ENCODE measurements at places on chromosomes 2 and 18.

- H3K27me3 ChIP-seq = no peaks in the 10 kb centered on the region
- H3K36me3 ChIP-seq = no peaks in the 10 kb centered on the region
- peak; percentile 1 for DNase-seq
- no peaks in the 10 kb centered on the region for H3K4me1 ChIP-seq
Observed at GRCh38 chr2:20403774-20404312, 43.0 kb upstream of the RHOB start.

- H3K4me3 ChIP-seq = no peak overlapping the region
- H3K27me3 ChIP-seq = no peaks in the 10 kb centered on the region
- DNase-seq = no peak
- H3K4me1 ChIP-seq = peaks cover 5% of the 10 kb centered on the region
- no peak overlapping the region for H3K27ac ChIP-seq
- no peaks in the 10 kb centered on the region for H3K36me3 ChIP-seq
Observed at GRCh38 chr2:240247868-240248720, 107.6 kb upstream of the OTOS start.

DNA sequence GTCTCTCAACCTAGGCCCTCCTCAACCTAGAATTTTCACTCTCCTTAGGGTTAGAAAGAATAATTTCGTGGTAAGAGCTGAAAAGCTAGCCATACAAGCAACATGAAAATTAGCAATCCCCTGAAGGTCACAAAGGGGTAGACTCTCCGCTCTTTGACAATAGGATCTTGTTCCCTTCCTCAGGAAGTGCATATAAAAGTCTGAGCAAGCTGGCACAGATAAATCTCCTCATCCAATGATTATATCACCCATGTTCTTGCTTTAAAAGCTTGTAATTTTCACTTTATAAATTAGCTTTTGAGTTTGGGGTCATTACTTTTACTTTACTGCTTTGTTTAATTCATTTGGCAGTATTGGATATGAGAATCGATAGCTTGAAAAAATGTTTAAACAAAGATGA is 852.3 kb upstream of the CRIM1 start:
- H3K4me3 ChIP-seq = no peak overlapping the region
- no peaks in the 10 kb centered on the region for H3K36me3 ChIP-seq
- no peaks in the 10 kb centered on the region for H3K27me3 ChIP-seq
- no peak for DNase-seq

- no peaks in the 10 kb centered on the region for H3K27me3 ChIP-seq
- no peak for DNase-seq
- H3K4me3 ChIP-seq = no peak overlapping the region
- H3K4me1 ChIP-seq = no peaks in the 10 kb centered on the region
- no peak overlapping the region for H3K27ac ChIP-seq
- H3K36me3 ChIP-seq = no peaks in the 10 kb centered on the region
Observed at GRCh38 chr2:233823731-233824121, 30.6 kb downstream of the HJURP start.

GRCh38 chr2:190272457-190272842 is 47.2 kb downstream of the HIBCH start:
- DNase-seq = no peak
- H3K36me3 ChIP-seq = no peaks in the 10 kb centered on the region
- H3K4me3 ChIP-seq = no peak overlapping the region
- H3K27me3 ChIP-seq = no peaks in the 10 kb centered on the region

- H3K4me3 ChIP-seq = no peak overlapping the region
- no peaks in the 10 kb centered on the region for H3K36me3 ChIP-seq
- no peaks in the 10 kb centered on the region for H3K4me1 ChIP-seq
- H3K27me3 ChIP-seq = no peaks in the 10 kb centered on the region
- H3K27ac ChIP-seq = no peak overlapping the region
Observed at GRCh38 chr2:149915151-149915550, 327.6 kb upstream of the MMADHC start.

- H3K36me3 ChIP-seq = no peaks in the 10 kb centered on the region
- peak overlapping the region; percentile 18 for H3K4me3 ChIP-seq
- peak overlapping the region; percentile 68 for H3K27ac ChIP-seq
- no peaks in the 10 kb centered on the region for H3K4me1 ChIP-seq
Observed at GRCh38 chr18:79402977-79403722, 7.4 kb downstream of the NFATC1 start.

- H3K27me3 ChIP-seq = no peaks in the 10 kb centered on the region
- peak overlapping the region; percentile 94 for H3K4me3 ChIP-seq
- H3K36me3 ChIP-seq = no peaks in the 10 kb centered on the region
- no peaks in the 10 kb centered on the region for H3K4me1 ChIP-seq
- DNase-seq = no peak
- peak overlapping the region; percentile 92 for H3K27ac ChIP-seq
Observed at GRCh38 chr2:108787216-108787541, 608 bp downstream of the CCDC138 start.

DNA sequence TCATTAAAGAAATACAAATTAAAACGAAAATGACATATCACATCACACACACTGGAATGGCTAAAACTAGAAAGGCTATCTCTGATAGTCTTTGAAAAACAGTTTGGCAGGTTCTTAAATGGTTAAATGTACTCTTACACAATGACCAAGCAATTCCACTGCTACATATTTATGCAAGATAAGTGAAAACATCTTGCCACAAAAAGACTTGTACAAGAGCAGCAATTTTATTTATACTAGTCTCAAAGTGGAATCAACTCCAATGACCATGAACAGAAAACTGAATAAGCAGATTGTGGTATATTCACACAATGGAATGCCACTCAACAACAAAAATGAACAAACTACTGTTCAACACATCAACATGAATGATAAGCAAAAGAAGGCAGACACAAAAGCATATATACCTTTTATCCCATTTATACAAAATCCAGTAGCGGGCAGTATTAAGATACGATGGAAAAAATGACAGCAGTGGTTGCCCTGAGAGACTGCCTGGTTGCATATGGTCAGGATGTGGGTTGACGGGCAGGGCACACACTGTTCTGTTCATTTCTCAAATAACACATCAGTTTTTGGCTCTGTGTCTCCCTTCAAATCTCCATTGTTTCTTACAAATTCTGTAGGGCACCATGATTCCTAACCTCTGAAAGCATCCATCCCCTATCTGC is 25.4 kb downstream of the SP100 start:
- peak; percentile 27 for DNase-seq
- H3K4me3 ChIP-seq = no peak overlapping the region
- H3K27me3 ChIP-seq = no peaks in the 10 kb centered on the region
- H3K4me1 ChIP-seq = no peaks in the 10 kb centered on the region

GRCh38 chr2:217090024-217090473 is 230.2 kb upstream of the TNP1 start:
- no peaks in the 10 kb centered on the region for H3K4me1 ChIP-seq
- DNase-seq = no peak
- H3K36me3 ChIP-seq = no peaks in the 10 kb centered on the region
- no peak overlapping the region for H3K4me3 ChIP-seq
- no peak overlapping the region for H3K27ac ChIP-seq

- no peaks in the 10 kb centered on the region for H3K27me3 ChIP-seq
- DNase-seq = no peak
- no peaks in the 10 kb centered on the region for H3K4me1 ChIP-seq
- no peak overlapping the region for H3K4me3 ChIP-seq
- no peak overlapping the region for H3K27ac ChIP-seq
Observed at GRCh38 chr2:207879536-207879935, 109.8 kb upstream of the FZD5 start.

DNA sequence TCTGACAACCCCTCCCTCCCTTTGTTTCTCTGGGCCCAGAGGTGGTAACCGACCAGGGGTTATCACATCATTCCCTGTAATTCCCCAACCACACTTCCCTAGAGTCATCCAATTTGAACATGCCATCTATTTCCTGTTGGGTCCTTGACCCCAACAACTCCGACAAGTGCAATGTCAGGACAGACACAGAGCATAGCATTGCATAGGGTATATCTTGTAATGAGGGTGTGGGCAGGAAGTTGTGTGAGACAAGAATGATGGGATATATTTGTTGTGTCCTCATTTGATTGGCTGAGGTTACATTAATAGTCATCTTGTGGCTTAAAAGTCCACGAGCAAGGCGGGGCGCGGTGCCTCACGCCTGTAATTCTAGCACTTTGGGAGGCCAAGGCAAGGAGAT is 33.4 kb upstream of the CNOT11 start:
- no peaks in the 10 kb centered on the region for H3K4me1 ChIP-seq
- H3K27ac ChIP-seq = no peak overlapping the region
- DNase-seq = no peak
- H3K36me3 ChIP-seq = no peaks in the 10 kb centered on the region

DNA sequence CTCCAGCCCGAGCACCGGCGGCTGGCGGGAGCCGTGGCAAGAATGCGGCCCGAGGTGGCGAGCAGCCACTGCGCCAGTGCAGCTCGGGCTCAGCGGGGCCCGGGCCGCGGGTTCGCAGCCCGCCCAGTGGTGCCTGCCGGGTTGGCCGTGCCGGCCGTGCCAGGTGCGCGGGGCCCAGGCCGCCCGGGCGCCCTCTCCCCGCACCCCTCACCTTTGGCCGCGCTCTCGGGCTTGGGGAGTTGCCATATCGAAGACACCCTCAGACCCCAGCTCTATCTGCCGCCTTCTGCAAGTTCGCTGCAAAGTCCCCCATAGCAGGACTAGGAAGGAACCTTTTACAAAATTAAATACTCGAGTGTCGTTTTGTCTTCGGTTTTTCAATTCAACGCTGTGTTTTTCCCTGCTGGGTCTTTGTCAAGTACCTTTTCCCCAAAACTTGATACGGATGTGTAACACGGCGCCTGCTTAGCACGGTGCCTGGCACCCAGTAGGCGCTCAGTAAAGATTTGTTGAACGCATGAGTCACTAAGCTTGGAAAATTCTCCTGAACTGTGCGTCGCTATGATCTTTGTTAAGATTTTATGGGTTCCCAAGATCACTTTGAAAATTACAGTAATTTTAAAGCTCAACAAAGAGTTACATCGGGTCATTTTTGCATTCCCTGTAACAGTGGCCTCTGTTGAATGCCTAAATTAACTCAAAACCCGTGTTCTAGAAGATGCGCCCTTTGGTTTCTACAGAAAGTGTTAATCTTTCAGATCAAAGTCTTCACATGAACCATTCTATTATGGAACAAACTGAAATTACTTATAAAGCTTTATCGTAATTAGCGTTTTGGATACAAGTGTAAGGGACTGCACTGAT is 750 bp downstream of the STRADB start:
- H3K4me3 ChIP-seq = peak overlapping the region; percentile 77
- no peaks in the 10 kb centered on the region for H3K4me1 ChIP-seq
- peak overlapping the region; percentile 90 for H3K27ac ChIP-seq

DNA sequence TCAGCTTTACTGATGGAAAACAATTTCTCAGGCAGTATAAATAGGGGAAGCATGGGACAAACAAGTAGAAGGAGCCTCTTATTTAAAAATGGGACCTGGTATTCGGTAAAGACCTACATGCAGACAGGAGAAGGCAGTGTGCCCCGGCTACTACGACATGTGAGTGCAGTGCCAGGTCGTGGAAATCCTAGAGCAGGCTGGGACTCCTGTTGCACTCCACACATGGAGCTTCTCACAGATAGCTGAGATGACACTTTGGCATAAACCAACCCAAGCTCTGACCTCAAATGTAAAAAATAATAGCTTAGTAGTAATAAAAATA is 885 bp upstream of the DSEL start:
- peak overlapping the region; percentile 89 for H3K27ac ChIP-seq
- no peak for DNase-seq
- no peaks in the 10 kb centered on the region for H3K36me3 ChIP-seq
- no peaks in the 10 kb centered on the region for H3K4me1 ChIP-seq

DNA sequence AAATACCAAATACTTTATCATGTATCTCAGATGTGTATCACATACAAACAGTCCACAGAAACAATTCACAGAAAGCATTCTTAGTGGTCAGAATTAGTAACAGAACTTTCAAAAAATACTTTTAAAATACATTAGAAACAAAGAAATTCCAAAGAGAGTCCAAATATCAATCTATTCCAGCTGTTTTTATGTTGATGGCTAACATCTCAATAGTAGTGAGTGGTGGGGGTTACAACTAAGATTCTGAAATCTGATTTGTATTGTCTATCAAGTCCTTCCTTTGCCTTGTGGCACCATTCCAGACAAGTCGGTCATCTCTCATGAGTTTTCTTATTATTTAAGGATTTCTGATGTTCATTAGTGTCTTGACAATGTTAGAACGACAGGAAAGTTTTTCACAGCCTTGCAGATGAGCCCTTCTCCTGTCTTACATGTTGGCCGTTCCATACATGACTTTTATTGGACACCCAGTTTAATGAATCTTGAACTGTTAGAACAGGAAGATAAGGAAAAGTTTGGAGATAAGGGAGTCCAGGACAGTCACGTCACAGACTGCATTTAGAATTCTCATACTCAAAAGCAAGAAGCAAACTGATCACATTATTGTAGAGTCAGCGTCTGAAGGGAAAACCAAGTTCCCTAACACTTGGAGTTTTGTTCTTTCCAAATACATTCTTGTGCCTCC is 410.3 kb downstream of the PID1 start:
- no peaks in the 10 kb centered on the region for H3K27me3 ChIP-seq
- H3K4me1 ChIP-seq = no peaks in the 10 kb centered on the region
- no peak overlapping the region for H3K4me3 ChIP-seq
- H3K27ac ChIP-seq = no peak overlapping the region
- H3K36me3 ChIP-seq = no peaks in the 10 kb centered on the region

GRCh38 chr2:64423303-64423702 is 30.7 kb upstream of the LGALSL start:
- H3K27me3 ChIP-seq = no peaks in the 10 kb centered on the region
- H3K4me1 ChIP-seq = no peaks in the 10 kb centered on the region
- DNase-seq = no peak
- H3K27ac ChIP-seq = no peak overlapping the region
- H3K4me3 ChIP-seq = no peak overlapping the region

GRCh38 chr2:99605036-99605435 is 115.2 kb upstream of the REV1 start:
- H3K27me3 ChIP-seq = no peaks in the 10 kb centered on the region
- no peak overlapping the region for H3K4me3 ChIP-seq
- no peaks in the 10 kb centered on the region for H3K4me1 ChIP-seq
- DNase-seq = no peak
- no peak overlapping the region for H3K27ac ChIP-seq

DNA sequence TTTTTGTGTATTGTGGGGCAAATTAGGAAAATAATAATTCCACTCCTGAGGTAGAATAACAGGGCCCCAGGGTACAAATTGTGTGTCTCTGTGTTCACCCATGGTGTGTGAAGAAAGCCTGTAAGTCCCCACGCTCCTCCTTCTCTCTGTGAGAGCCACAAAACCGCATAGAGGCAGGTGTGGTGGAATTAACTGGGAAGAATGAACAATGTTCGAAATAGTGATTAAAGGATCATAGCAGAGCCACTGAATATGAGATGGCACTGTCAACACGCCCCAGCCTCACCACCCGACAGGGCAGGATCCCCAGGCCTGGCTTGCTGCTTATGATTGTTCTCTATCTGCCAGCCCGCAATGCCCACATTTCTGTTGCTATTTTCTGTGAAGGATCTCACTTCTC is 14.1 kb downstream of the IL1RN start:
- no peak overlapping the region for H3K27ac ChIP-seq
- no peaks in the 10 kb centered on the region for H3K4me1 ChIP-seq
- no peak overlapping the region for H3K4me3 ChIP-seq
- H3K27me3 ChIP-seq = no peaks in the 10 kb centered on the region

- no peaks in the 10 kb centered on the region for H3K4me1 ChIP-seq
- H3K4me3 ChIP-seq = no peak overlapping the region
- no peak for DNase-seq
- peaks cover 7% of the 10 kb centered on the region for H3K27me3 ChIP-seq
- H3K27ac ChIP-seq = peak overlapping the region; percentile 10
Observed at GRCh38 chr2:104703669-104704068, 150.2 kb upstream of the POU3F3 start.

Measured in breast epithelium (tissue), 4 donors.